BJ (cell line): ENCODE measurements at places on chromosomes 13 and 19.
A peak's percentile ranks its signal among the peaks of the same experiment; 100 is the strongest.

GRCh38 chr13:113110852-113111315 lies 5.3 kb downstream of the F7 start:
- DNase-seq: no peak

- no peak for DNase-seq
Measured at GRCh38 chr13:53001444-53002225, 27.0 kb upstream of the OLFM4 start.

DNA sequence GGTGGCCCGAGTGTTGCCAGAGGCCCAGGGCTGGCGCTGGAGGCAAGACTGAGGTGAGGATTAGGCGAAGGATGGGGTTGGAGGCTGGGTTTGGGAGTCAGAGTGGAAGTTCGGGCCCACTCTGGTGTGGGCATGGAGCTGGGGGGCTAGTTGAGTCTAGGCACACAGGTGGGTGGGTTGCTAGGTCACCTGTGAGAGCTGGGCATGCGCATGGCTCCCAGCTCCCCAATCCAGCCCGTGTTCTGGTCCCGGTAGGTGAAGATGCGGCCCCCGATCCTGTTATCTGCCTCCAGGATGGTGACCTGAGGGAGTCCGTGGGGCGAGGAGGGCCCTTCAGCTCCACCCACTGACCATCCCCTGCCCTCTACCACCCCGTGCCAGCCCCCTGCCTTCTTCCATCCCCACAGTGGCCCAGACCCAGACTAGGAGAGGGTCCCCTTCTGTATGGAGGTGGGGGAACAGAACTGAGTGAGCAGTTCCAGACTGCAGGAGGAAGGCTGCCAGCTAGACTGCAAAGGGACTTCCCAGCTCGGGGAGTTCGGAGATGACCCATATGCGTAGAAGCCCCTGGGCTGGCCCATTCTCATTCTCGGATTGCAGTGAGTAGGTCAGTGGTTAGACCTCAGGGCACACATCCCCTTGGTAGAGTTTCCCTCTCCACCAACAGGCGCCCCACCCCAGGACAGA lies 1.7 kb downstream of the IL4I1 start:
- DNase-seq: no peak

DNA sequence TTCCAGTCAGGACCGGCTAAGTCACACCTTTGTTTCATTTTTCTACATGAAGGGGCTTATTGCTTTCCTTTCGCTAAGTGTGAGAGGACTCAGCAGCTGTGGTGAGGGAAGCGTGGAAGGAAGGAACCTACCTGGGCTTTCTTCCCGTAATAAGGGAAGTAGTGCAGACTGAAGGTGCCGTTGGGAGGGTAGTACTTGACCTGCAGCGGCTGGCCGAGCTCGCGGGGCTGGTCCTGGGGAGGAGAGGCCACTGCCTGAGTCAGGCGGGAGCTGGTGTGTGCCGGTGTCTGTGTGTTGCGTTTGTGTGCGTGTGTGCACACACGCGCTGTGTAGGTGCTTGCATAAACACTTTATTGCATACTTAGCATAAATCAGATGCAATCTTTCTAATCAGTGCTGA lies 7.7 kb downstream of the ATP4B start:
- DNase-seq: no peak

DNA sequence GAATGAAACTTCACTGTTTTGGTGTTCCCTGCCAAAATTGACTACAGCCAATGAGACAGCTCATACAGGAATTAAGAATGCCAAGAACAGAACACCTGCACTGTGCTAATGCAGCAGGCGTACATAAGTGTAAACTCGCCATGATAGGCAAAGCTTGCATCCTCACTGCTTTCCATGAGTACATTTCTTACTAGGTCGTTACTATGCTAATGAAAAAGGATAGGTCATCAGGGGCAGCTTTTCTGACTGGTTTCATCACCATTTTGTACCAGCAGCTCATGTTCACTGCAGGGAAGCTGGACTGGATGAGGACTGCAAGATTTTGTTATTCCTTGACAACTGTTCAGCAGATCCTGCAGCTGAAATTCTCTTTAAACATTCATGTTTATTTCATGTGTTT lies 1383.8 kb downstream of the EFNB2 start:
- DNase-seq: no peak

DNA sequence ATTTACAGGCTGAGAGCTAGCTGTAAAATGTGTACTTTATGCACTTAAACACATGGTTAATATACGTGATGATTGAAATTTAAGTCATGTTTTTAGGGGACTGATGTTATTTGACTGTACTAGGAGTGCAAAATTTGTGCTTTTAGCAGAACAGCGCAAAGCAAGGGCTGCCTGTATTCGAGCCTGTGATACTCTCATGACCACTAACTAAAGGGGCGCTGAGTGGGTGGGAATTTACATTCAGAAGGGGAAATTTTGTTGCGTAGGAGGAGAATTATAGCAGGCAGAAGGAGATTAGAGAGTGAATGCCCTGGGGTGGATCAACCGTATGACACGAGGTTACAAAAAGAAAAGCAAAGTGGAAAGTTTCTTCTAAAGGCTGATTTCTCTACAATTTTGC lies 271.8 kb upstream of the HTR2A start:
- DNase-seq: no peak

- no peak for DNase-seq
Measured at GRCh38 chr19:35874392-35874930, 6.1 kb downstream of the APLP1 start.

DNA sequence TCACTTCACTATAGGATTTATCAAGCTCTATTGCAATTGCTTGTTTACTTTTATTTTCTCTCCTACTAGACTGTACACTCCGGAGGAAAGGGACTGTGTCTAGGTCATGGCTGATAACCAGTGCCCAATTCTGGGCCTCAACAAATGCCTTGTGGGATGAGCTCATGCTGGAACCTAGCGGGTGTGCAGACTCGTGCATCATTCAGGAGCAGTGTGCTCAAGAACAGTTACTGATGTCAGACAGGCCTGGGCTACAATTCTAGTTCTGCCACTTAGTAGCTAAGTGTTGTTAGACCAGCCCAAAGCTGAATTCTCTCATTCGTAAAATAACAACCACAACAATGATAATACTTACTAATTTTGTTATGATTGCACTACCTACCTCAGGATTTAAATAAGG lies 95.4 kb downstream of the CYSLTR2 start:
- no peak for DNase-seq

- DNase-seq: no peak
Measured at GRCh38 chr13:73738626-73739025, 395.6 kb downstream of the KLF12 start.

DNA sequence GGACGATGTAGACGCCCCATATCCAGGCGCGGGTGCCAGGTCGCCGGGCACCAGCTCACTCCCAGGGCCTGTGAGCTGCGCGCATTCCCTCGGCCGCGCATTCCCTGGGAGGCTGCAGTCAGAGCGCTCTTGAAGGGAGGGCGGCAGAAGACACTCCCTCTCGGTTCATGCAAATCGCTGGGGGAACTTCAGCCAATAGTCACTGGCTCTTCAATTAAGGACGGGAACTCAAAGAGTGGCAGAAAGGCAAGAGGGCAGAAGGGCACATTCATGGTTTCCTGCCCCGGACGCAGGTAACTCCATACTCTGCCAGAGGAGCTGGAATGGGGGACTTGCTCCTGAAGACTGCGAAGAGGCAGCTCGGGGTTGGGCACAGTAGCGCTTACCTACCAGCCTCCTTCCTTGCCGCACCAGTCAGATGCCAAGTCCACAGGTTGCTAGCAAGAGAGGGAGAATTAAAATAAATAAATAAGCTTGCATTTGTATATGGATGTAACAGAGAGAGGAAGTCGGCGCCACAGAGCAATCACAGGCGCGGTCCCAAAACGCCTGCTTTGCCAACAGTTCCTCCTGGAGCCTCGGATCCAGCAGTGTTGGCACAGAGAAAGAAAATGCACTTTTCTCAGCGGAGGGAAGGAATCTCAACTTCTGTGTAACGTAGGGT lies 459 bp downstream of the PCDH20 start:
- DNase-seq: no peak

DNA sequence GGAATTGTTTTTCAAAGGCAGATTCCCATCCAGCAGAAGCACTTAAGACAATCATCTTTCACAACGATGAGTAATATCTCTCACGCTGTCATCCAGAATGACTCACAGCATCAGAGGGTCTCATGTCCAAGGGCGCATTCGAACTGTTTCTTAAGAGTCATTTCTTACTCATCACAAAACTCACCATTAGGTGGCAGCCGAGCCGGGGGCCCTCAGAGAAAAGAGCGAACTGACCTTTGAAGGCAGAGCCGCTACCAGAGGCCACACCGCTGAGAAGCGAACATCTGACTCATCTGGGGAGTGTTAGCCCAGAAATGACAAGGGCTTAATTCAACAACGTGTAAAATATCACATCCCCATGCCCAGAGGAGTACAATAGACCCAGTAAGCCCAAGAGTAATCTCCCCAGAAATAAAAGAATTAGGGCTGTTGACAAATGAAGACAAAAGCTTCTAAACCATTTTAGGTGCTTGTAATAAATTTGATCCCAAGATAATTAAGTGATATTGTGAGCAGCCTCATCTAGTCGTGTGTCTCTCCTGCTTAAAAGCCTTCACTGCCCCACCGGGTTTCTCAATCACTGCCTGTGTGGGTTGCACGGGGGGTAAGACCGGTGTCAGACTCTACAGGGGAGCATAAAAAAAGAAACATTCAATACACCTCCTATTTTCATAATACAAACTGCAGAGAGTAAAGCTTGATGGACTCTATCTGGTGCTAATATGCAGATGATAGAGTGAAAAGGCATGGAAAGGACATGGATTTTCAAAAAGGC lies 96.2 kb downstream of the CYSLTR2 start:
- peak; percentile 77 for DNase-seq

GRCh38 chr13:103157016-103157415 lies 90.8 kb upstream of the SLC10A2 start:
- no peak for DNase-seq

DNA sequence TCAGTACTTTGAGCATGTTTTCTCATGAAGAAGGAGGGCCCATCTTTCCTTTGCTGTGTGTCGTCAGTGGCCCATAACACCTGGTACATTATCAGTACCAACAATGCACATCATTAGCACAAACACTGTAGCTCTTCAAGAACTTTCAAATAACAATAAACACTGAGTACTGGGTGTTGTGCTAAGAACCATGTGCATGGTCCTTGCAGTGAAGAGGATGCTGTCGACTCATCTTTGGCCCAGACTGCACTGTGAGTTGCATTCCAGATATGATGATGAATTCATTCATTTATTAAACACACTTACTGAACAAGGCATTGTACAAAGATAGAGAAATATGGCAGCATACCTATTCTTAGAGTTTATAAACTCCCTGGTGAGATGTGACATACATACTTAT lies 55.8 kb downstream of the FLT3 start:
- no peak for DNase-seq
